DMS79 treated with DMSO at 0.1 percent for 48 hours (cell line): ENCODE measurements at places on chromosomes 2 and 18.

DNA sequence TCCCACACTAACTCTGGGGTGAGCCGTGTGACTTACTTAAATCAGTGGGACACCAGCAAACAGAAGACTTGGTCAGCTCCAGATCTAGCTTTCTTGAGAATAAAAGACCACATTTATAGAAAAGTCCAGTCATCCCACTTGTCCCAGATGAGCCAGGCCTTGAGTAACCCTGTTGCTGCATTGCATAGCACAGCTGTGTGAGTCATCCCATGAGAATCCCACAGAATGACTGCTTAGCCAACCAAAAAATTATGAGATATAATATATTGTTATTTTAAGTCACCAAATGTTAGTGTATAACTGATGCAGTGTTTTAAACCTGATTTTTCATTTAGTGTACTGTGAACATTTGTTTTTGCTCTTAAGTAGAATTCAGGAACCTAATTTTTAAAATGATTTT is 94.2 kb upstream of the FSHR start:
- no peak for DNase-seq

DNA sequence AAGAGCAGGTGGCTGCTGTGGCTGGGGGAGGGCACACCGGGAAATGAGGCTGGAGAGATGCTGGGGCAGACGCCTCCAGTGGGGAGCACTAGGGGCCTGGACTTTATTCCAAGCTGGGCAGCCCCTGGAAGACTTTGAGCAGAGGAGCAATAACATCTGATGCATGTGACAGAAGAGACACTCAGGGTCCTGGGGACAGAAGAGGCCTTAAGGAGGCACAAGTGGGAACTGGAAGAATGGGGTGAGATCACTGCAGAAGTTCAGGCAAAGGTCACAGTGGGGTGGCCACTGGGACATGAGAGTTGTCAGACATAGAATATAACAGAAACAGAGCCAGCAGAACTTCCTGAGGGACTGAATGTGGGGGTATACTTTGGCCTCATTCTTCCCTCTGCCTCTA is 24.0 kb downstream of the TGFA start:
- no peak for DNase-seq

DNA sequence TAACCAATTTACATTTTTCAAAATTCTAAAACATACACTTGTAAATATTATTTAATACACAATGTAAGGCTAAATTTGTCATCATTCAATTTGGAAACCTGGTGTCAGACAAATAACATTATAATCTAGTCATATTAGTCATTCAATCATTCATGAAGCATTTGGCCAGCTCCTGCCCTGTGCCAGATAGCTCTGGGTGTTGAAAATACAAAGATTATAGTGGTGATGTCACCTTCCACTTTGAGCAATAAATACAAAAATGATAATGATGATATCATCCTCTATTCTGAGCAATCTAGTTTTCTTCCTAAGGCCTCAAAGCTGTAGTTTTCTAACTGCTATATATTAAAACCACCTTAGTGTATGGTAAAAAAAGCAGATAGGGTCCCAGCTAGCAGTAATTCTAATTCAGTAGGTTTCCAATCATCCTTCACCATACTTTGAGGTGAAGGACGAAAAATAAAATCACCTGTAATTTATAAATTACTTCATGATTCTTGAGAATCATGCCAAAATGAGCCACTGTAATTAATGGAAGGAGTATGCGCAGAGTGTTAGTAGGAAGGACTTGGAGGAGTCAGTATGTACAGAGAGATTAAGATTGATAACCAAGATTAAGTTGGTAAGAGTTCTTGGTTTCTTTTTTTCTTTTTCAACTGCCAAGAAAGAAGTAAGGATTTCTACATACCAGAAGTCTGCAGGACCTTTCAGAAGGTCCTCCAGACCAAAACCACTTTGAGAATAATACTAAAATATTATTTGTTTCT is 23.2 kb downstream of the MEMO1 start:
- DNase-seq, result no peak

- no peak for DNase-seq
Measured at GRCh38 chr2:111126581-111126980, 5.9 kb downstream of the BCL2L11 start.

GRCh38 chr2:151733771-151734672 is at the start of gene NEB:
NEB (minus strand) TSS chr2:151734476; CDS start chr2:151733156, 1,320 bp downstream.
- peak; percentile 94 for DNase-seq

GRCh38 chr2:203603456-203604389 is 68.6 kb upstream of the RAPH1 start:
- no peak for DNase-seq

- no peak for DNase-seq
Measured at GRCh38 chr2:175275539-175275938, 94.0 kb upstream of the ATP5MC3 start.

DNA sequence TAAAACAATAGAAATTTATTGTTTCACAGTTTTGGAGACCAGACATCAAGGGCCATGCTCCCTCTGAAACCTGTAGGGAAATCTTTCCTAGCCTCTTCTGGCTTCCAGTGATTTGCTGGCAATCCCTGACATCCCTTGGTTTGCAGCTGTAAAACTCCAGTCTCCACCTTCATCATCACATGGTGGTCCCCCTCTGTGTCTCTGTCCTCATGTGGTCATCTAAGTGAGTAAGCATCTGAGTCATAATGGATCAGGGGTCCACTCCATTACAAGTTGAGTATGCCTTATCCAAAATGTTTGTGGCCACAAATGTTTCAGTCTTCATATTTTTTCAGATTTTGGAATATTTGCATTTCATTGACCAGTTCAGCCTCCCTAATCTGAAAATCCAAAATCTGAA is 5.6 kb upstream of the SGPP2 start:
- no peak for DNase-seq

DNA sequence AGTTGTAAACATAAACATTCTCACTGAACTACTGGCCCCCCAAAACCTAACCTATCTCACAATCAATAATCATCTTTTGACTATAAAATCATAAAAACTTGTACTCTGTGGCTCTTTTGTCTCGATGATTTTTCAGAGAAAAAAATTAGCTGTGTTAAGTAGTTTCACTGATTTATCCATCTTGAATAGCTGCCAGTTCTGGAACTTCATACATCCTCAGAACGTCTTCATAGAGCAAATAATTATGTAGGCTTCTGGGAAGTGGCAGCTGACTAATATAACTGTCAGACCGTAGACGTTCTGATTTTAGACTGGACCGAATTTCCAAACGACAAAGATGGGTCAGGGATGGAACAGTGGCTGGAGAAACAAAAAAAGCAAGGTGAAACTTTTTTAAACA is 97.3 kb upstream of the CHAC2 start:
- no peak for DNase-seq

DNA sequence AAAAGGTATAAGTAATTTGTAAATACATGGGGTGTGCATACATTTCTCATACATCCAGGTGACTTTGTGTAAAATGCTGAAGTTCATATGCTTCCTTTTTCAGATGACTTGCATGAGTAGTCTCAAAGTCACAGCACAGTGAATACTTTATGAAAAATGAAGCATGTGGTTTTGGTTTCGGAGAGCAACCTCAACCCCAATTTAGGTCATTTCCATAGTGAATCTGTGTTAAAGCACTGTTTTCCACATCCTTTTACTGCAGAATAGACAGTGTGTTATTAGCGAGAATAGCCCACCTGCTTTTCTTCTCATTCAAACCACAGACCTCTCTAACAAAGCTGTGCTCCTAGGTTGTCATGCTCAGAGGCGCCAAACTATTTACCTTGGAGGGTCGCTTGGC is 204.4 kb upstream of the RASGRP3 start:
- no peak for DNase-seq

DNA sequence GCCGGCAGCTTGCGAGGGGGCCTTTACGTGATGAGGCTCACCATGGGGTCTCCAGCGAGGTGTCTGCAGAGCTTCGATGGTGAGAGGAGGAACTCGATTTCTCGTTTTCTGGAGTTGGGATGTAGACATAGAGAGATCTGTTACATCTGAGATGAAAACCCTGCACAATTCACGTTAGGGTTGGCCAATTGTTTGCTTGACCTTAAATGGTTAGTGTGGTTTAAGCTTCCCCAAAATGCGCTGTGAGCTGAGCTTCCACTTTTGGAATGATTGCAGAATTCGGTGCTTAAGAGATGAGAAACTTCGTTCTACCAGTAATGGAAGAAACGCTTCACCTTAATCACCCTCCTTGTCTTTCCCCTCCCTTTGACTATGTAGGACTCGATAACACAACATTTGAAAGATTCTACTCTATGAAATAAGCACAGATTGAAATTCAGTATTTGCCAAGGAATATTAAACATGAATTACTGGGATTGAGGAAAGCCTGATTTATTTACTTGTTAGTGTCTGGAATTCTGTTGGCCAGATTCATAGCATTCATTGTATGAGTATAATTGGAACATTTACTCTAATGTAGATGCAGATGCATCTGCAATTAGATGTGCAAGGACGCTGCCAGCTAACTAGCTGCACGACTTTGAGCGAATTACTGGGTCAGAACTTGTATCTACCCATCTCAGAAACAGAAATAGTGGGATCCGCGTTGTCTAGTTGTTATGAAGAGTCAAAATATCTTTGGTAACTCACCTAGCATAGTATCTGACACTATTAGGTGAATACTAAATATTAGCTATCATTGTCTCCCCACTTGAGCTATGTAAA is 1.6 kb upstream of the KLF7 start:
- peak; percentile 81 for DNase-seq

DNA sequence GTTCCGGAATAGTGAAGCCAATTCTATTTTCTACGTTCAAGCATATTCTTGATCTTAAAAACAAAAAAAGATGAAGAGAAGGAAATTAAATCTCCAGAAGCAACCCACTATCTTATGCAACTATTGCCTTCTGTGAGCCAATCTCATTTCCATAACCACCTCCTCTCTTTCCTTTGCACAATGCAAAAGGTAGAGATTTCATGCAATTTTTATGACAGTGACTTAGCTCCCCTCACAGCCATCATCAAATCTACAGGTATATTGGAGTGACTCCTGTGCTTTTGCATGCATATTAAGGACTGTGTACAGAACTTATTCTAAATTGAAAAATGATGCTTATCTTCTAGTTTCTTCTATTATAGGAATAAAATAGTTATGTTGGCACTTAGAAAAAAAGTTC is 191.8 kb downstream of the DCC start:
- DNase-seq, result no peak

- DNase-seq, result no peak
Measured at GRCh38 chr2:172808156-172808555, 72.5 kb downstream of the RAPGEF4 start.

- peak; percentile 37 for DNase-seq
Measured at GRCh38 chr18:40159141-40160017, 1795.7 kb upstream of the PIK3C3 start.

- DNase-seq, result no peak
Measured at GRCh38 chr2:54927085-54927750, 123.0 kb downstream of the RTN4 start.

DNA sequence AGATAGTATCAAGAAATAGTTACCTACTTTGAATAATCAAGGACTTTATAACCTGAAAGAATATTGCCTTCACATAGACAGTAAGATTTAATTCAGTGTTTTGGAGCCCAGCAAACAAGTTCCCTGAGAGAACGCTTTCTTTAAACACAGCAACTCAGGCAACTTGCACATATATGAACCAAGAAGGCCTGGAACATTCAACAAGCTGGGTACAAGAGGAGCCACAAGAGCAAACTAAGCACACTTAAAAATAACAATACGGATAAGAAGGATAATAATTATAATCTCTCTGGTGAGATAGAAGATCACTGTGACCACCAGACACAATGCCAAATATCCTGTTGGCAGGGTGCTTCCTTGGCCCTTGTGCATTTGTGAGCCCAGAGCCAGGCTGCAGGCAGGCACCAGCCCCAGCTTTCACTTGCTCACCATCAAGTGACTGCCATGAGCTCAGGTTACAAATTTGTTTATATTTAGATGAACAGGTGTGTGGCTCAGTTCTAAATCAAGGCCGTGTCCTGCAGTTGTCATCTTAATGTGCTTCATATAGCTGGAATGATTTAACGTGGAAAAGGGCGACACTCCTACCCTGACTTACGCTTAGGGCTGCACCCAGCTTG is 446.6 kb downstream of the IRS1 start:
- no peak for DNase-seq

DNA sequence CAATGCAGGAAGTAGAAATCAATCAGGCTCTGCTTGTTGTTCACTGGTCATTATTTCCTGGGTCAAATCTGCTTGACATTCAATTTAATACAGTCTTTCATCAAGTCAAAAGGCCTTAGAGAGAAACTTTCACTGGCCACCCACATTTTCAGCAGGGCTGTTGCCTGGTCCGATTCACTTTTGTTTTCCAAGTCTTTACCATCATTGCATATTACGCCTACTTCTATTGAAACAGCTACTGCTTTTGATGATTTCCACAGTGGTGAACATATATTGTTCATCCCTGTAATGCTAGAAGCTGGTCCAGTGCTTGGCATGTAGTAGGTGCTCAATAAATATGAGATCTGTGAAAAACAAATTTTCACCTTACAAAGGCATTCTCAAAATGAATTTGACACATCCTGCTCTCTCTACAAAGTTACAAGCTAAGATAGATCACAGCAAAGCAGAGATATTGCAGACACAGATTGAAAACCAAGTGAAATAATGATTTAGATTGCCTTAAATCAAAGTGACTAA is 600.1 kb downstream of the ARHGAP15 start:
- DNase-seq, result no peak

DNA sequence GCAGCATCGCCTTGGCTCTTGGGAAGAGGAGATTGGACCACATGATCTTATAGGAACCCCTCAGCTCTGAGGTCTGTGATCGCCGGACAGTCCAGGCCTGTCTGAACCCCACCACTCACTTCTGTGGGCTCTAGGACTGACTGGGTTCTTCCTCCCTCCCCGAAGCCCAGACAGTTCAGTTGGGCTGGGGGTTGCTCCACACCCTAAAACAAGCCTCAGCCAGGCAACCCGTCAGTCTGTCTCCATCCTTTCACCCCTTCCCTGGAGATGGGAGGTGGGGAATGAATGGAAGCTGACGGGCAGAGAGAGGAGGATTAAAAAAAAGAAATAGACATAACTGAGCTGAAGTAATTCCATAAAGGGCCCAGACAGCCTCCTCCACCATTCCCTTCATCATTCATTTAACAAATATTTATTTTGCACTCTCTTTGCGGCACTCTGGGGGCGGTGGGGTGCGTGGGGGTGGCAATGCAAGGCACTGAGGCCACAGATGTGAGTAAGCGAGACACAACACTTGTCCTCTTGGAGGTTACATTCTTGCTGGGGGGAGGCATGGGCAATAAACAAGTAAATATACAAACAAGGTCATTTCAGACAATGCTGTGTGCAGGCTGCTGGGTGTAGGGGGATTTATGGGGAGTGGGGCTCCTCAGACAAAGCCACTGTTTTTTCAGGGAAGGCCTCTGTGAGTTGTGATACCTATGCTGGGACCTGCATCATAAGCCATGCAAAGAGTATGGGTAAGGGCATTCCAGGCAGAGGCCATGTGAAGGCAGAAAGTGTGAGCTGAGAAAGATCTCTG is 12.9 kb downstream of the WNT10A start:
- DNase-seq, result no peak

GRCh38 chr2:28406276-28407096 is 13.8 kb downstream of the FOSL2 start:
- no peak for DNase-seq

- no peak for DNase-seq
Measured at GRCh38 chr2:128492966-128493811, 174.5 kb upstream of the HS6ST1 start.

GRCh38 chr18:78087338-78087737 is 837.7 kb downstream of the GALR1 start:
- no peak for DNase-seq
